Endothelial cell of umbilical vein (primary cell): ENCODE measurements at places on chromosomes 13 and 19. TPM values are rescaled to one million over a fixed set of nuclear protein-coding genes. Genes with fewer than 3 reads are reported as not detected.
A peak's percentile ranks its signal among the peaks of the same experiment; 100 is the strongest.

DNA sequence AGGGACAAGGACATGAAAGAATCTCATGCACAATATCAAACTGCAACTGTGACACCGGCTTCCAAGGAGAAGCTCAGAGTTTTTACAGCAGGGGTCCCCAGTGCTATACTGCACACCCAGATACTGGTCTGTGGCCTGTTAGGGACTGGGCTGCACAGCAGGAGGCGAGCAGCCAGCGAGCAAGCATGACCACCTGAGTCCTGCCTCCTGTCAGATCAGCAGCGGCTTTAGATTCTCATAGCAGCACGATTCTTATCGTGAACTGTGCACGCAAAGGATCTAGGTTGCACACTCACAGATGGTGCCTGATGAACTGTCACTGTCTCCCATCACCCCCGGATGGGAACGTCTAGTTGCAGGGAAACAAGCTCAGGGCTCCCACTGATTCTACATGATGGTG lies 13.1 kb upstream of the CD22 start:
- H3K4me1 ChIP-seq: peaks cover 5% of the 10 kb centered on the region
- no peak overlapping the region for H3K4me3 ChIP-seq
- DNase-seq: no peak
- no peak overlapping the region for H3K27ac ChIP-seq

GRCh38 chr13:95607366-95607765 lies 37.1 kb downstream of the DZIP1 start:
- H3K27ac ChIP-seq: no peak overlapping the region
- H3K4me3 ChIP-seq: no peak overlapping the region
- peak; percentile 68 for DNase-seq
- H3K4me1 ChIP-seq: peaks cover 16% of the 10 kb centered on the region
- peaks cover 7% of the 10 kb centered on the region for H3K36me3 ChIP-seq

DNA sequence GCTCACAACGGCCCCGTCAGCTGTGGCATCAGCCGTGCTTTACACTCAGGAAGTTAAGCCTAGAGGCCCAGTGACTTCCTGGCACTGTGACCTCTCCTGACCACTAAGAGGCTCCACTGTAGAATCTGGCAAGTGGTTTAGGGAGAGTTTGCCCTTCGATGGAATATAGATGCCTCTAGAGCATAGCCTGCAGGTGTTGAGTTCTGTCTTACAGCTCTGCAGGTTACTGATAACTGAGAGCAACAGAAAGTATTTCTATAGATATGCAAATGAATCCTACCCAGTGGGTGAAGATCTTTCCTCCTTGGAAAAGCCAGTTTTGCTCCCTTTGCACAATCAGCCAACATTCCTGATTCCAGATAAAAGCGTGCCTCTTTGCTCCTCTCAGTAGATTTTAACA lies 35.8 kb downstream of the ATP12A start:
- no peak overlapping the region for H3K4me3 ChIP-seq
- no peak for DNase-seq
- no peaks in the 10 kb centered on the region for H3K36me3 ChIP-seq
- no peaks in the 10 kb centered on the region for H3K27me3 ChIP-seq
- no peak overlapping the region for H3K27ac ChIP-seq

- no peak for DNase-seq
- H3K4me3 ChIP-seq: no peak overlapping the region
- no peaks in the 10 kb centered on the region for H3K27me3 ChIP-seq
- no peaks in the 10 kb centered on the region for H3K4me1 ChIP-seq
- no peaks in the 10 kb centered on the region for H3K36me3 ChIP-seq
Observed at GRCh38 chr13:57724486-57725272, 93.1 kb downstream of the PCDH17 start.

DNA sequence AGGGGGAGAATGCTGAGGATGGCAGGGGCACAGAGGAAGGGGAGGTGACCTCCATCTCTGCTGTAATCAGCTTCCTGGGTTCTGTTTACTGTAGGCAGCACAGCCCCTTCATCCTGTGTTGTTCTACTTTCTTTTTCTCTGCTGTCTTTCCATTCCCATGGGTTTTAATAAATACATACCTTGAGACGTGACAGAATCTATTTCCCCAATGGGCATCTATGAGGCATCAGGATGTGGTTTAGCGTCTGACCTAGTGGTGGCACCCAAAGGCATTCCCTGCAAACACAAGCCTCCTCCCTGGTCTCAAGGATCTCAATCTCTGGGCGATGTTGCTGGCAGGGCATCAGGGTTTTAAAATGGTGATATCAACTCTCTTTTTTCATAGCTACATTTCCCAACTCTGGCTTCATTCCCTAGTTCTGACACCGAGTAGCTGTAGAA lies 60.8 kb downstream of the ALOX5AP start:
- H3K27me3 ChIP-seq: no peaks in the 10 kb centered on the region
- DNase-seq: peak; percentile 29
- H3K4me3 ChIP-seq: no peak overlapping the region
- H3K4me1 ChIP-seq: peaks cover 46% of the 10 kb centered on the region

DNA sequence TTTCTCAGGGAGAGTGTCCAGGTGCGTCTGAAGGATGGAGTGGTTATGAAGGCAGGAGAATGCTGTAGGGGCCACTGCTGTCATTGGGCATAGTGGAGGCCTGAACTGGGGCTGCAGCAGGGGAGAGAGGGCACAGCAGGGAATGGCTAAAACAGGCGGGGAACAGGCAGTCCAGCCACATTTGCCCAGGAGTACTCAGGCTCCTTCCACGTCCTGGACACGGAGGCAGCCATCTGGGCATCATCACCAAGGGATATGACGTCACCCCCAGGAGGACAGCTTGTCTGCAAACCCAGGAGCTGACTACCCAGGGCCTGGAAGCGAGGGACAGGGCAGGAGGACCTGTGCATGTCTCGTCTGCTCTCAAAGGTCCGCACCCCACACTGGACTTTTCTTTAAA lies 22.2 kb downstream of the VSTM2B start:
- no peaks in the 10 kb centered on the region for H3K4me1 ChIP-seq
- H3K27me3 ChIP-seq: no peaks in the 10 kb centered on the region
- H3K4me3 ChIP-seq: no peak overlapping the region
- DNase-seq: no peak

GRCh38 chr13:51967482-51968446 lies 43.5 kb downstream of the ATP7B start:
- H3K4me3 ChIP-seq: no peak overlapping the region
- no peaks in the 10 kb centered on the region for H3K36me3 ChIP-seq
- no peaks in the 10 kb centered on the region for H3K27me3 ChIP-seq
- no peak overlapping the region for H3K27ac ChIP-seq
- no peaks in the 10 kb centered on the region for H3K4me1 ChIP-seq

DNA sequence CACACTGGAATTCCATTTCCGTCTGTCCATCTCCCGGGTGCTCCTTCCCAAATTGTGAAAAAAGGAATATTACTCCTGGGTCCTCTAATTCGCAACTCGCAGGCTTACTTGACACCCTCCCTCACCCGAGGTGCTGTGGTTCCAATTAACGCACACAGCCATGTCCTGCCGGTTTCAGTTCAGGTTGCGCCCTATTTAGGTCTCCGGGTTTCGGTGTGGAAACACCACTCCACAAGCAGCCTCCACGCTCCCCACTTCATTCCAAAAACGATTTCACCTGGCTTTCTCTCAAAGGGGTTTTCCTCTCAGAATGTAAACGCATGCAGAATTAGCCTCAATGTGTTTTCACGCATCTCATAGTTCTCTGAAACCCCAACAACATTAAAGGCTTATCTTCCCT lies 37.9 kb downstream of the NAXD start:
- no peak overlapping the region for H3K4me3 ChIP-seq
- H3K27ac ChIP-seq: no peak overlapping the region
- DNase-seq: no peak

- H3K4me3 ChIP-seq: no peak within 1 kb of the TSS
- H3K4me1 ChIP-seq: no peaks in the 10 kb centered on the region
- no peak for DNase-seq
- no peaks in the 10 kb centered on the region for H3K27me3 ChIP-seq
Observed at GRCh38 chr19:827710-828321, at the start of gene AZU1. AZU1 (plus strand) TSS chr19:827837; CDS start chr19:827847, 10 bp downstream.

- H3K27ac ChIP-seq: no peak overlapping the region
- H3K27me3 ChIP-seq: no peaks in the 10 kb centered on the region
- no peak for DNase-seq
- no peak overlapping the region for H3K4me3 ChIP-seq
- no peaks in the 10 kb centered on the region for H3K4me1 ChIP-seq
- no peaks in the 10 kb centered on the region for H3K36me3 ChIP-seq
Observed at GRCh38 chr13:35812736-35813135, 318.4 kb downstream of the DCLK1 start.

DNA sequence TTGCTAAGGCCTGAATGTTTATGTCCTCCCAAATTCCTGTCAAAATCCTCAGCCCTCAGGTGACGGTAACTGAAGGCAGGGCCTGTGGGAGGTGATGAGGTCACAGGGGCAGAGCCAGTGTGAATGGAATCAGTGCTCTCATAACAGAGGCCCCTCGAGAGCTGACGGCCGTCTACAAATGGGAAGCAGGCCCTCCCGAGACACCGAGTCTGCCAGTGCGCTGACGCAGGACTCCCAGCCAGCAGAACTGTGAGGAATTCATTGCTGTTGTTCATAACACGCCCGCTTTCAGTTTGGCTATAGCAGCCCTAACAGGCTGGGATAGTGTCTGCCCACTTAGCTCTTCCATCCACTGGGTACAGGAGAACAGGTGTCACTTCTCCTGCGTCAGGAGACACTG lies 41.2 kb downstream of the CARS2 start:
- no peaks in the 10 kb centered on the region for H3K27me3 ChIP-seq
- no peak for DNase-seq
- no peaks in the 10 kb centered on the region for H3K36me3 ChIP-seq
- H3K27ac ChIP-seq: no peak overlapping the region
- no peak overlapping the region for H3K4me3 ChIP-seq

- no peak overlapping the region for H3K27ac ChIP-seq
- H3K36me3 ChIP-seq: no peaks in the 10 kb centered on the region
- DNase-seq: no peak
- peaks cover 20% of the 10 kb centered on the region for H3K4me1 ChIP-seq
Observed at GRCh38 chr13:23384111-23384510, 49.4 kb downstream of the SACS start.

- no peaks in the 10 kb centered on the region for H3K36me3 ChIP-seq
- DNase-seq: no peak
- H3K27me3 ChIP-seq: peaks cover 4% of the 10 kb centered on the region
- no peak overlapping the region for H3K4me3 ChIP-seq
Observed at GRCh38 chr13:97570442-97570841, 136.5 kb downstream of the RAP2A start.

DNA sequence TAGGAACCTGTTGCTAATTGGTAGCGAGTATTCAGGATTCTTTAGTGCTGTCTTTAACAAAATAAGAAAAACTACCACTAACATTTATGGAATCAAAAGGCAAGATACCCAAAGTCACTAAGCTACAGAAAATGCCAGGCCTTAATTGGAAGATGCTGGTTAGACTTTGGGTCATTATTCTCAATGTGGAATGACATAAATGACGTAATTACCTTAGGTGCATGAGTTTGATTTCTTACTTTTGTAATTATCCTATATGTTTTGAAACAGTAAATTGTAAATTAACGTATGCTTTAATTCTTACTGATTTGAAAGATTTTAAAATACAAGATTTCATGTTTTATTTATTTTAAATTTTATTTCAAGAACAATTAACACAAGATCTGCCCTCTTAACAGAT lies 25.0 kb downstream of the SGCG start:
- H3K4me1 ChIP-seq: no peaks in the 10 kb centered on the region
- no peak for DNase-seq
- no peak overlapping the region for H3K27ac ChIP-seq
- no peak overlapping the region for H3K4me3 ChIP-seq
- no peaks in the 10 kb centered on the region for H3K36me3 ChIP-seq

GRCh38 chr19:2252797-2253105 lies 3.5 kb downstream of the JSRP1 start:
- no peak for DNase-seq
- no peak overlapping the region for H3K27ac ChIP-seq
- H3K4me3 ChIP-seq: no peak overlapping the region
- peaks cover 5% of the 10 kb centered on the region for H3K36me3 ChIP-seq
- H3K27me3 ChIP-seq: peaks cover 40% of the 10 kb centered on the region
- H3K4me1 ChIP-seq: peaks cover 11% of the 10 kb centered on the region

DNA sequence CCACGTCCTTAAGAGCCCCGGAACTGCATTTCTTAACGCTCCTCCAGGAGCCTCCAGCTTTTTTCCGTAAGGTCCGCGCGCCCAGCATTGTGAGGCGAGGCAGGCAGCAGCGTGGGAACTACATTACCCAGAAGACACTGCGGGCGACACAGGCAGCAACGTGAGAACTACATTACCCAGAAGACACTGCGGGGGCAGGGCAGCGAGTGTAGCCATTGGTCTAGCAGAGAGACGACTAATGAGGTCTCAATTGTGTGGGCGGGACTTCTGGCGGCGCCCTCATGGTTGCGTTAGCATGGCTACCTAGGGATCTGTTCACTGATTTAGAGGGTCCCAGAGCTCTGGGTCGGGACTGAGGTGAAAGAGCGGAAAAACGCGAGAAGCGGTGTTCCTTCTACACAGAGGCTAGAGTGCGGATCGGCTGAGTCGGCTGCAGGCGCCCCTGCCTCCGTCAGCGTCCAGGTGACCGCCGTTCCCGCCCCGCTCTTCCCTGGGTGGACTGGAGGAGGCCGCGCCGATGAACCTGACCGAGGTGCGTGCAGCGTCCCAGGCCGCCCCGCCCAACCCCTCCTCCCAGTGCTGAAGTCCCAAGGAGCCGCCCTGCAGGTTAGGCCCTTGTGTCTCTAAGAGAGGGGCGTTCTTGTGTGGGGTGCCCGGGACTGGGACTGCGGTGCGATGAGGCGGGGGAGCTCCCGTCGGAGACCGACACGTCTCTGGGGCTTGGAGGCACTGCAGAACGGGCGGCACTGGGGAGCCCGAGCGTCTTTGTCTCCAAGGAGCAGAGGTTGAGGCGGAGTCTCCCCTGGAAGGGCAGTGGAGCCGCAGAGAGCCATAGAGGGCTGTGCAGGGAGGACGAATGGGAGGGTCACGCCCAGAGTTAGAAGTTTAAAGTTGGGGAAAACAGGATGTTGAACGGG lies at the start of gene ZNF749:
ZNF749 (plus strand) TSS at position 264 of the 917 bp plus-strand sequence; CDS start at position 518, 254 bp downstream.
- DNase-seq: peak; percentile 98
- peaks cover 10% of the 10 kb centered on the region for H3K4me1 ChIP-seq
- peaks cover 2% of the 10 kb centered on the region for H3K36me3 ChIP-seq
- H3K4me3 ChIP-seq: peak within 1 kb of the TSS; percentile 58
- no peaks in the 10 kb centered on the region for H3K27me3 ChIP-seq

- peaks cover 19% of the 10 kb centered on the region for H3K36me3 ChIP-seq
- H3K4me3 ChIP-seq: no peak overlapping the region
- no peaks in the 10 kb centered on the region for H3K27me3 ChIP-seq
- peak; percentile 90 for DNase-seq
- H3K27ac ChIP-seq: no peak overlapping the region
Observed at GRCh38 chr19:11242864-11243797, 3.7 kb downstream of the ANGPTL8 start.

DNA sequence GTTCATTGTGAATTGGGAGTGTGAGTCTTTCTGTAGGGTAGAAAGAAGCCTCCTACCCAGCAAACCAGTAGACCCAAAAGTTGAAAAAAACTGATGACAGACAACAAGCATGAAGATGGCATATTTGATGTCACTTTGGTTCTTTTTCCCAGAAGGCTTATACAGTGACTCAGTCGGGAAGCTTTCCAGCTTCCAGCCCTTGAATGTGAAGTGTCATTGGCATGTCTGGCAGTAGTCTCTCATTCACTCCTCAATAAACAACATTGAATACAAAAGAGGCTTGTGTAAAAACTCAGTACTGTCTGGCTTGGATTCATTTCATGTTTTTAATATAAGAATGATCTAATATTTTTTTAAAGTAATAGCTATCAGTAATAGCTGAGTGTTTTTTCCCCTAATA lies 68.7 kb downstream of the IPO5 start:
- peaks cover 4% of the 10 kb centered on the region for H3K4me1 ChIP-seq
- H3K27me3 ChIP-seq: no peaks in the 10 kb centered on the region
- DNase-seq: peak; percentile 13

The TEX101 gene
- not detected in 2 replicates for total RNA-seq

The ZSCAN1 gene
- not detected in 2 replicates for total RNA-seq

The ALDH16A1 gene
- 27.6 and 38.8 TPM in 2 replicates for total RNA-seq

The HSH2D gene
- not detected in 2 replicates for total RNA-seq

The ICAM5 gene
- 0.40 TPM in 1 of 2 replicates, not detected in the other for total RNA-seq

The ZNF416 gene
- total RNA-seq: 3.8 and 4.2 TPM in 2 replicates
